Activated CD8-positive, alpha-beta T cell treated with anti-CD3 and anti-CD28 coated beads for 36 hours (primary cell): ENCODE measurements at places on chromosomes 4 and X.
A peak's percentile ranks its signal among the peaks of the same experiment; 100 is the strongest.

DNA sequence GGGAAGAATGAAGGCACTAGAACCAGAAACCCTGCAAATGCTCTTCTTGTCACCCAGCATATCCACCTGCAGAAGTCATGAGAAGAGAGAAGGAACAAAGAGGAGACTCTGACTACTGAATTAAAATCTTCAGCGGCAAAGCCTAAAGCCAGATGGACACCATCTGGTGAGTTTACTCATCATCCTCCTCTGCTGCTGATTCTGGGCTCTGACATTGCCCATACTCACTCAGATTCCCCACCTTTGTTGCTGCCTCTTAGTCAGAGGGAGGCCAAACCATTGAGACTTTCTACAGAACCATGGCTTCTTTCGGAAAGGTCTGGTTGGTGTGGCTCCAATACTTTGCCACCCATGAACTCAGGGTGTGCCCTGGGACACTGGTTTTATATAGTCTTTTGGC, 181.7 kb downstream of the AR start:
- no peak for DNase-seq

GRCh38 chr4:6886886-6887285, 22.7 kb upstream of the TBC1D14 start:
- DNase-seq: no peak

- no peak for DNase-seq
Measured at GRCh38 chr4:161655148-161655547, 508.7 kb downstream of the FSTL5 start.

GRCh38 chrX:3425031-3425430, 78.6 kb upstream of the MXRA5 start:
- no peak for DNase-seq

DNA sequence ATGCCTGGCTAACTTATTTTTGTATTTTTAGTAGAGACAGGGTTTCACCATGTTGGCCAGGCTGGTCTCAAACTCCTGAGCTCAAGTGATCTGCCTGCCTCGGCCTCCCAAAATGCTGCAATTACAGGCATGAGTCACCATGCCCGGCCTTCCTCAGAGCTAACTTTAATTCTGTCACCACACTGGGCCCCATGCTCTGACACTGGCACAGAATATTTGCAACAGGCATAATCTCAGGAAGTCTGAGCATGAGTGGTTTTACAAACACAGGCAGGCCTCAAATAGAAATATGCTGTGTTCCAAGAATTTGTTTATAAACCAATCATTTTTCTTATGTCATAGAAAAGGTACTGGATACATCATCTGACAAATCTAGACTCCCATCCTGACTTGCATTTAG, 32.7 kb upstream of the FAM9C start:
- DNase-seq: peak; percentile 71

DNA sequence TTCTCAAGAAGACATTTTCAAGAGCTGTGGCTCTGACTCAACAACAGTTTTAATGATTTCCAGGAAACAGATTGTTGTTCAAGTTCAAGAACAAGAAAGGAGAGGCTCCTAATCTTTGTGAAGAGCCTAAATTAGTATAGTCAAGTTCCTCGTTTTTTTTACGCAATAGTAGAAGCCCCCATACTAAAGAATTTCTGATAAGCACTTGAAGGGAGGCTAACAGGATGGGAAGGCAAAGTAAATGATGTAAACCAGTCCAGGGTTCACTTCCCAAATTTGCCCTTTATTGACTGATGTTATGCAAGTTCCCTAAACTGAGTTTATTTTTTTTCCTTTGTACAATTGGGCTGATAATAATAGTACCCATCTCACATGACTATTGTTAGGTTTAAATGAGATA, 178.2 kb downstream of the RTL9 start:
- no peak for DNase-seq

GRCh38 chr4:188316391-188316790, 177.2 kb downstream of the TRIML1 start:
- no peak for DNase-seq

- DNase-seq: peak; percentile 84
Measured at GRCh38 chrX:80807992-80808735, 1.5 kb downstream of the BRWD3 start.

GRCh38 chr4:26161030-26161824, 159.6 kb upstream of the RBPJ start:
- peak; percentile 18 for DNase-seq

DNA sequence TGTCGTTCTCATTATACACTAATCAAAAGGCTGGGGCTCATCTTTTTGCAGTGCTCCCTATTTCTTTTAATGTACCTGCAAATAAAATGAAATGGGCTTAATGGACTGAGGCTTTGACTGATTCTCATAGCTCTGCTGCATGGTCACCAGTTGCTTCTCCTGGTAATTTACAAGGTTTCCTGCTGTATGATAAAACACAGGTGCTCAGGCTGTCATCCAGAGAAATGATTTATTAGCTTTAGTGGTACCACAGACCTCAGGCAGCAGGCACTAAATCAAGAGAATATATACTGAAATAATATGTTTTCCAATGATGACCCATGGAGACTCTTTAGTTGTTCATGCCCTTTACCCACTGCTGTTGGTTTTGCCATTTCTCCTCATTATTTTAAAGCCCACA, 137.7 kb downstream of the C4orf33 start:
- no peak for DNase-seq

DNA sequence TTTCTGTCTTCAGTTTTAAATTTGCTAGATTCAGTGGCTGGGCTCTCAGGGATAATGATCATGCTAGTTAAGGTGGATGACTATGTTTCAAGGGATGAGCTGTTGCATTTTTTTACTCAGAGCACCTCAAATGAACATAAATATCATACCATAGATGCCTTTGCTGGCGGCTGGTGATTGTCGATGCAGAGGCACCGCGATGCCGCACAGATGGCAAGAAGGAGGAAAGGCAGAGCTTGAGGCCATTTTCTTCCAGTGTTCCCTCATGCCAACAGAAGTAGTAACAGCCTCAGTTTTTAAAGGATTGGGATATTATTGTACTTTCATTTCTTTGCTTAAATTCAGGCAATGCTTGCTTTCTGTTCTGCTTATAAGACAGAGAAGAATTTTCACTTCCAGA, 654.7 kb upstream of the IGFBP7 start:
- no peak for DNase-seq

- no peak for DNase-seq
Measured at GRCh38 chr4:14874990-14875389, 127.3 kb upstream of the CPEB2 start.
